ENCODE measurements at places on chromosomes 2 and 18.

DNA sequence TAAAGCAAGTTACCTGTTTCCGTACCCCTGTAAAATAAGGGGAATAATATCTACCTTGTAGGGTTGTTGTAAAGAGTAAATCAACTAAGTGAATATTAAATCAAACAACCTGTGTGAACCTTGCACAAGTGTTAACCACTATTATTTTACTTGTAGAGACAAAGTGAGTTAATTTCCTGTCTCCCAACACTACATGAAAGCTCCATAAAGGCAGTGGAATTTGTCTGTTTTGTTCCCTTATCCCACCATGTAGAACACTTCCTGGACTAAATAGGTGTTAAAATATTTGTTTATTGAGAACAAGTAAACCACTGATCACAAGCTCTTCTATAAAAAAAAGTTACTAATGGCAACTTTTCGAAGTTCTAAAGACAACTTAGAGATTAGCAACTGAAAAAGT, 3.3 kb downstream of the ARL5A start:
- DNase-seq: no peak

DNA sequence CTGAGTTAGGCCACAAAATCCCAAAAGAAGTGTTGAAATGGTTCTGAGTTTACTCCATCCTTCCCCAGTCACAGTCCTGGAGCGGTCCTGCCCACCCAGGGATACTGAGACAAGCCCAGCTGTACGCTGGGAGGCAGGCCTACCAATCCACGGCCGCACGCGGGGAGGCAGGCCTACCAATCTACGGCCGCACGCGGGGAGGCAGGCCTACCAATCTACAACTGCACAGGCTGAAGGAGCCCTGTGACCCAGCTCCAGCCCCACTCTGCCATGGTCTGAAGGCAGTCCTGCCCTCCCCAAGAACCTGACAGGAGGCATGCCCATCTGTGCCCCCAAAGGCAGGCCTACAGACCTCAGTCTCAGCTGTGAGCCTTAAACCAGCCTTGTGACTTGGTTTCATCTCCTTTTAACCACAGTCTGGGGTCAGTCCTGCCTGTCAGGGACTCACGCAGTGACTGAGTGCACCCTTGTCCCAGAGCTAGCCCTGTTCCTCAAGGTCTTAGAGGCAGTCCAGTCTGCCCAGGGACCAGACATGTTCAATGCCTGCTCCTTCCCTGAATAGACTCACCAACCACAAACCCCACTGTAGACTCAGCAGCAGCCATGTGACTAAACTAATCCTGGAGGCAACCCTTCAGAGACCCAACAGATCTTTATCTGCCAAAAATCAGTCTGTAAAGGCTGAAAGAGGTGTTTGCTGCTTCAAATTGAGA, 36.8 kb downstream of the GPC1 start:
- DNase-seq: peak; percentile 7

- DNase-seq: no peak
Measured at GRCh38 chr18:45413180-45413836, 202.0 kb upstream of the SLC14A2 start.

DNA sequence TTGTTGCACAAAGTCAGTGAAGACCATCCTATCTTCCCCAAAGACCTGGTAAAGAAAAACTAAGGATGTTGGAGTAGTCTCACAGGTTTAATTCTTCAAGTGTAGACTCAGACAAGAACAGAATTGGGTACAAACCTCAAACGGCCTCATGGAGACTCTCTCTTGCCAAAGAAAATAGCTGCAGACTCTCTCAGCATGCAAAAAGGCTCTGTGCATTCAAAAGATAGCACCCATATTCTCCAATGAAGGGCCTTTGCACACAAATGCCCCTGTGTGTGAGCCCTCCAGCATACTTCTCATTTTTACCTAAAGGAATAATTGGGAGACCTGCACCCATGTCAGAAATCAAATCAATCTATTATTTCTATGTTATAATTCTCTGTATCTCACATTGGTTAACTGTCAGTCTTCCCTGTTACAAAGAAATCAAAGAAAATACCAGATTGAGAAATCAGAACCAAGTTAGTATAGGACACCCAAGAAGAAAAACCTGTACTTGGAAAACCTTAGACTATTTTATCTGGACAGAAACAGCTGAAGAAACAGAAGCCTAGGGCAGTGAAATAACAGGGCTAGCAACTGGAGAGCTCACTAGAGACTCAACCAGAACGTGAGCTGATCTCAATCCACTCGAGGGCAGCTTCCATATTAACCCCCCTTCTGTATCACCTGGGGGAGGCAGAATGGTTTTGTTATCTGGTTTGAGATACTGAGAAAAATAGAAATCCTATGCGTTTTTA, 134.7 kb upstream of the DNAJC10 start:
- no peak for DNase-seq

- peak; percentile 56 for DNase-seq
Measured at GRCh38 chr2:178914259-178914849, 107.1 kb upstream of the TTN start.

- no peak for DNase-seq
Measured at GRCh38 chr2:176124947-176125771, 2.6 kb downstream of the HOXD9 start.

DNA sequence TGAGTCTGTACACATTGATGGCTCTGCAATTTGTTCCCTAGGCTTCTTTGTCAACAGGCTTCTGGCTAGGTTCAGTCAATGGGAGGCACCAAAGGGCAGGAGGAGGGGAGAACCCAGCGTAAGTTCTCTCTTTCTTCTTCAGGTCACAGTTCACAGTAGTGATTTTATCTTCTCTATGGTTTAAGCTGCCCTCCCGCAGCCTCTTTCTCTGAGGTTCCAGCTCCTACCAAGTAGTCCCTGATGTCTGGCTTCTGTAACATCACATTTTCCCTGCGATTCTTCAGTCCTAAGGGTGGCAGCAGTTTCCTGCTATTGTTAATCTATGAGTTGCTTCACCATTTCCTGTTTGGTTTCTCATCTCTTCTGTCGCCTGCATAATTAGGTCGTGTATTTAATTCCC, 107.4 kb downstream of the CPO start:
- DNase-seq: no peak

DNA sequence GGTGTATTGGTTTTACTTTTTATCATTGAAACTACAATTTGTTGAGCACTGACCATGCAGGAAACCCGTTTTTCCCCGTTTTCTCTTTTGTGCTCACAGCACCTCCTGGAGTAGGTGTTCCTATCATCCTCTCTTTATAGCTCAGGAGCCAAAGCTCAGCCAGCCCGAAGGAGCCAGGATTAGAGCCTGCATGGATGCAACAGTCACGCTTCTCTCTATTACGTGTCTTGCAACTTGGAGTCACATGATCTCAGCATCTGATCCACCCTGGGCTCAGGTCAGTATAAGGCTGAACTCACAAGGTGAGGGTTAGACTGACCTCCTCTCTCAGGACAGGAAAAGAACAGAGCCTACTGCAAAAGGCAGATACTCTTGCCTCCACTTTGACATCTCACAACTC, 150.5 kb downstream of the MBP start:
- no peak for DNase-seq

GRCh38 chr2:201118961-201119854, 3.2 kb downstream of the CFLAR start:
- DNase-seq: no peak

DNA sequence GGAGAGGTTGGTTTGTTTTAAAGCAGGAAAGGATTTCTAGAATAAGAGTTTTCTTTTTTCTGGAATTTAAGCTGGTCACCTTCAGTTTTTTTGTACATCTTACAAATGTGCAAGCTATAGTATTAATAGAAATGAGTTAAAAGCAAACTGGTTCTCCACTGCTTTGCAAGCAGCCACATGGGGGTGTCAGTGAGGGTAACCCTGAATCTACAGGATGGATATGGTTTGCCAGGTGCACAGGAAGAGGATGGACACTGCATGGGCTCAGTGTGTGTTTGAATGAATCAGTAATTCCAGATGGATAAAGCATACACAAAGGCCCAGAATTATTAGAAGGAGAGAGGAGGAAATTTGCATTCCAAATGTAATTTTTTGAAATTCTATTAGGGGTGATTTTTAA, 89.0 kb downstream of the MAPRE2 start:
- DNase-seq: no peak

- no peak for DNase-seq
Measured at GRCh38 chr2:39510140-39510539, 73.1 kb upstream of the MAP4K3 start.

DNA sequence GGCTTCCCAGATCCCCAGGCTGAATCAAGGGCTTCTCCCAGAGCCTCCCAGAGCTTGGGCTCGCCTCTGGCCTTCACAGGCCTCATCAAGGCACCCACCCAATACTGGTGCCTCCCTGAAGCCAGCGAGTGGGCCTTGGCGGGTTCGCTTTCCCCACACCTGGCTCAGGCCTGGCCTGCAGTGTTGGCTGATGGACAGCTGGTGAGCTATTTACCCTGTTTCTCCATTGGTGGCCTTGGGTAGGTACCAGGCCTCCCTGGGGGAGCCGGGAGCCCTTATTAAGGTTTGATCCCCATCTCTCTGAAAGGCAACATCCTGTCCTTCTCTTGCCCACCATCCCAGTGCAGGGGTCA, 18.2 kb upstream of the DUSP2 start:
- no peak for DNase-seq

- DNase-seq: no peak
Measured at GRCh38 chr2:164717000-164717803, 95.9 kb upstream of the GRB14 start.

DNA sequence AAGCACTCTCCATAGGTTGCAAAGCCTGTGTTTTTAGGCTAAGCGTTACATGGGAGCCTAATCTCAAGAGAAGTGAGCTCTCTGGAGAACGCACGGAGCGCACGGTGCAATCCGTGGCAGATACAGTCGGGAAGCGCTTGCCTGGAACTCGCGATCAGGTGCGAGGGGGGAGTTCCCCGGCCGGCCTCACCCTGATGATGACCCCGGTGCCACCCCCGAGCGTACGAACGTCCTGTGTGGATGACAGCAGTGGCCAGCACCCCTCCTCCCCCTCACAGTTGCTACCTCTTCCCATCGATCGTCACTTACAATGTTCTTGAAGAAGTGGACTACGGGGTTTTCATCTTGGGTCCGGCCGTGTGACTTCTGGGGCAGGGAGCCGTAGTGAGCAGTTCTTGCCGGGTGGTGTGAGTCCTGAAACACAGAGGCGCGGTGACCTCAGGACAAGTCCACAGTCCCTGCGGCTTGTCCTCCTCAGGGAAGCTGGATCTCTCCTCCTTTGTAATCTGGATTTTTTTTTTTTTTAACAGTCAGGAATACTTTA, 142.9 kb downstream of the MBP start:
- DNase-seq: no peak

GRCh38 chr2:147810883-147811765, 33.7 kb upstream of the ACVR2A start:
- DNase-seq: no peak

GRCh38 chr18:27839141-27839540, 337.8 kb downstream of the CDH2 start:
- peak; percentile 16 for DNase-seq

GRCh38 chr2:10912796-10913455, 1.2 kb downstream of the KCNF1 start:
- DNase-seq: no peak

DNA sequence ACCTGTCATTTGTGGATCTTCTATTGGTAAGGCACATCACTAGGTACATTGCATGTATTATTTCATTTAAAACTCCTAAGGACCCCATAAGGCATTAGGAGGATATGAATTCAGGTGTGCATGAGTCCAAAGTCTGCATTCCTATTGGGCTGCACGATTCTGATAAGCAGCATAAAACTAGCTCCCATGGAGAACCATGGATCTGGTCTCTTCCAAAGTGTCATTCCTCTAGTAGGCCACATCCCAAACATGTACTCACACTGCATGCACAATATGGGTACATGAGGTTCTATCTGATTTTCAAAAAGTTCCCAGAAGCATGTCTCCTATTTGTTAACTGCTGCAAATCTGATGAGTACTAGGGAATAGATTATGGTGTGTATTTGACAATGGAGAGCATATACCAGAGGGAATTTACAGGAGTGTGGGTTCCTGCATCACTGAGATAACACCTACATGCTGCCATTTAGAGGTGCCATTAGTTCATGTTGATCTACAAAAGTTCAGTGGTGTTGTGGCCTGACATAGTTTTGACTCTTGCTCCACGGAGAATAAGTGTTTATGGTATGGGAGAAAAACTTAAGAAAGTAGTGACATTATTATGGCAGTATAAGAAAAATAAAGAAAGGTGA, 11.3 kb downstream of the CYTIP start:
- DNase-seq: no peak

DNA sequence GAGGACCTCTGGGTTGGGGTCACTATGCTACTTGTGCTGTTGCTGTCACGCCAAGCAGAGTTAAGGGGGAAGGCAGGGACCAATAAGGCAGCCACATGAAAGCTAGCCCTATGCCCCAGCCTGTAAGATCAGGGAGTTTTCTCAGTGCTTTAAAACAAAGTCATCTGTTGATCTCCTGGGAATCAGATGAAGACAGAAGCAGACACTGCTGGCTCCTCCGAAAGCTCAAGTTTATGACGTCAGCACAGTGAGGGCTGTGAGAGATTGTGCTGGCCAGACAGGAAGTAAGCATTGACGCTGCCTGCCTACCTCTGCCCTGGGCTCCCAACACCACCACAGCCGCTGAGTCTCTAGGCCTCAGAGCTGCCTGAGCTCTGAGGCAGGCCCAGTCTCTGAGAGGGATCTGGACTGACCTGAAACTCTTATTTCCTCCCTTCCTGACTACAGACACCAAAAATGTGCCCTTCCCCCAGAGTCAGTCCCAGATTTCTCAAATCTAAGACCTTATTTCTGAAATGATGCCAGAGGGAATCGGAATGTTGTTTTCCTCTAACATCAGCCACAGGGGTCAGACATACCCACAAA, 118.1 kb upstream of the EPAS1 start:
- peak; percentile 79 for DNase-seq

GRCh38 chr18:23456835-23457234, 3.7 kb downstream of the RIOK3 start:
- no peak for DNase-seq

DNA sequence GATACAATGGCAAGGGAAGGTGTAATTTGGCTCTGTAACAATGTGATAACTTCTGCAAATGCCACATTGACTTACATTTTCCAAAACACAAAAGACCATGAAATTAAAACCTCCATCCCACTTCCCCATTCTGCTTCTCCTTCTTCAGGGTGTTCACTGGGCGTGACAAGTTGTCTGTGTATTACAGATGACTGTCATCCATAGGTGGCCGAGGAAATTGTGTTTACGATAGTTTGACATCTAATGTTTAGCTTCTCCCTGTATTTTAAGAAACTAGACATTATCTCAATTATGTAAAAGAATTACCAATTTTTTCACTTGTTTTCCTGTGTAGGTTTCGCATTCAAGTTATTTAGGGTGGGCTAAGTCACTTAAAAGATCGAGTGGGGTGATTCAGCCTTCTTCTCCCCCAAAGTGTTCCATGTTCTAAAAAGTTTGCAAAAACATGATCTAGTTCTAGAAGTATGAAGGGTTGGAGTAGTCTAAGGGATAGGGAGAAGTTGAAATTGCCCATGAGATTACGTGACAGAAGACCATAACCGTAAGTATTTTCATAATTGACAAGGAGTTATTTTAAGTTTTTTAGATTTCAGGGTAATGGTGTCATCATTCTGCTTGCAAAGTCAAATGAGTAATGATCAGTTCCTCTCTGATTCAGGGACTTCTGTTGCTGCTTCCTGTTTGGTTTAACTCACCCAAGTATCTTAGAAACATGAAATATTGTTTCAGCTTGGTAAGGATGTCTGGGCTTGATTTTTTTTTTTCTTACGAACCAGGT, 25.2 kb upstream of the CYTIP start:
- DNase-seq: peak; percentile 46

GRCh38 chr2:217360781-217361482, 501.1 kb upstream of the TNP1 start:
- DNase-seq: peak; percentile 80

- no peak for DNase-seq
Measured at GRCh38 chr2:237697586-237698357, 70.4 kb downstream of the LRRFIP1 start.
